ENCODE measurements at places on chromosomes 7 and 10.

DNA sequence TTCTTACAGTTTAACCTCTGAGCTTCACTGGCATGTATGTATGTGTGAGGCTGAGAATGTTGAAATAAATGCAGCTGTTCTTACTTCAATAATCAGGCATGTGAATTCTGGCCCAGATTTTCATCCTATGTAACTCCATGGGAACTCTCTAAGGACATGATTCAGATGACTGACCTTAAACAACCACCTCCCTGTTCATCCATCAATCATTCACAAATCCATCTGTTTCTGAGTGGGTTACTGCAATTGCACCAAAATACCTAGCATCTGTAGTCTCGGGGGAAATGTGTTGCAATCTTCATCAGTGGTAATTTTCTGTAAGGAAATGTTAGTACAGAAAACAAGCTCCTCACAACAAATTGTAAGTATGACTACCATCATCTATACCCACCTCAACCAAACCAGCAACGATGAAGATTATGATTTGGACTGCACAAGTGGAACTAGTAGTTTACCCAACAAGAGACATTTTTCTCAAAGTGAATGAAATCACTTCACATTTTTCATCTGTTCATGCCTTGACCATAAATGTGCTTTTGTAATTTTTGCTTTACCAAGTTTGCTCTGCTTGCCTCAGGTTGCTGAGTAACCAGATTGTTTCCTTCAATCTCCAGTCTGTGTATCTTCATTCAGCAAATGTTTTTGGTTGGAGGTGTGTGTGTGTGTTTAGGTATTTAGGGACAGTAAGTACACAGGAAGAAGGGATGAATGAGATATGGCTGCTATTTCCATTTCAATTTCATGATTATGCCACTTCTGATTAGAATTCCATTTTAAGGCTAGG is 65.7 kb upstream of the FZD8 start:
- no peak for DNase-seq

- DNase-seq: peak; percentile 83
Measured at GRCh38 chr10:3043512-3044368, 23.6 kb upstream of the PFKP start.

GRCh38 chr7:131893631-131894340 is 337.4 kb upstream of the PODXL start:
- no peak for DNase-seq

GRCh38 chr10:132855889-132856288 is 69.9 kb upstream of the NKX6-2 start:
- no peak for DNase-seq

- DNase-seq: peak; percentile 67
Measured at GRCh38 chr7:28957064-28957750, 923 bp downstream of the TRIL start.

GRCh38 chr7:134900166-134900982 is 85.9 kb upstream of the AGBL3 start:
- no peak for DNase-seq

GRCh38 chr10:69337296-69338132 is 59.2 kb downstream of the HK1 start:
- DNase-seq: peak; percentile 41

GRCh38 chr7:23468526-23469149 is 1.7 kb downstream of the IGF2BP3 start:
- DNase-seq: peak; percentile 68

GRCh38 chr10:47396311-47396717 is 12.2 kb upstream of the ZNF488 start:
- DNase-seq: no peak

GRCh38 chr10:4354382-4354812 is 471.6 kb upstream of the AKR1E2 start:
- no peak for DNase-seq

GRCh38 chr7:131633342-131633843 is 77.0 kb upstream of the PODXL start:
- no peak for DNase-seq

- DNase-seq: no peak
Measured at GRCh38 chr7:33201821-33202220, 72.5 kb downstream of the BBS9 start.

GRCh38 chr7:142177869-142178268 is 66.4 kb downstream of the MGAM2 start:
- DNase-seq: no peak

DNA sequence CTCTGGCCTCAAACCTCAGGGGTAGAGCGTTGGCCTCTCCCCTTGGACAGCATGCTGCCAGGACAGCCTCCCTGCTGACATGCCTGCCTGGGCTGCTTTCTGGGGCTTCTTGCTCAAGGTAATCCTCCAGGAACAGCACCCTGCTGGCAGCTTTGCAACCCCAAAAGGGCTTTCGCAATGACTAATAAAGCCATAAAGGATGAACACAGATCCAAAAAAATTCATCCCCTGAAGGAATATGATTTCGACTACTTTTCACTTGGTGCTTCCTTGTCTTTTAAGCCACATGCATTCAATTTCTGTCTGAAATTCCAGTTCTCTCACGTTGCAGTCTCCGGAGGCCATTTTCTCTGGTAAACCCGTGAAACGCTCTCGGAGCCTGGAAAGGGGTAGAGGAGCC is 15.1 kb upstream of the SH3PXD2A start:
- no peak for DNase-seq

DNA sequence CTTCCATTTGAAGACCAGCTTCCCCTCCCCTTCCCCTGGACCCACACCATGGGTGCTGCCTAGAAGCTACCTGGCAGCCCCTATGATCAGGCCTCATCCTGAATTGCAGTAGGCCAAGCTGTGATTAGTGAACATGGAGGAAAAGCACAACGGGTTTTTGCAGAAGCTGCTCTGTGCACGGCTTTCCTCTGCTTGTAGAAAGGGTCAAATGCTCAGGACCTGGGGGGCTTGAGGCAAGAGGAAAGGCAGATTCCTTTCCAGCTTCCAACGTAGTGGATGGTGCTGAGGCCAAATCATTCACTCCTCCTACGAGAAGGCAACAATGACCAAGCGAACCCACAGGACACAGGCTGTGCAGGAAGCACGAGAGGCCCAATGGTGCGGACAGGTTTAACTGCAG is 410.3 kb upstream of the SHH start:
- no peak for DNase-seq

- DNase-seq: no peak
Measured at GRCh38 chr7:134301592-134301991, 15.1 kb downstream of the SLC35B4 start.

- DNase-seq: no peak
Measured at GRCh38 chr10:126126866-126127265, 230.5 kb downstream of the FANK1 start.

- DNase-seq: no peak
Measured at GRCh38 chr10:88066876-88067275, 203.5 kb downstream of the PTEN start.

- DNase-seq: no peak
Measured at GRCh38 chr7:590731-591551, 71.3 kb upstream of the PDGFA start.

DNA sequence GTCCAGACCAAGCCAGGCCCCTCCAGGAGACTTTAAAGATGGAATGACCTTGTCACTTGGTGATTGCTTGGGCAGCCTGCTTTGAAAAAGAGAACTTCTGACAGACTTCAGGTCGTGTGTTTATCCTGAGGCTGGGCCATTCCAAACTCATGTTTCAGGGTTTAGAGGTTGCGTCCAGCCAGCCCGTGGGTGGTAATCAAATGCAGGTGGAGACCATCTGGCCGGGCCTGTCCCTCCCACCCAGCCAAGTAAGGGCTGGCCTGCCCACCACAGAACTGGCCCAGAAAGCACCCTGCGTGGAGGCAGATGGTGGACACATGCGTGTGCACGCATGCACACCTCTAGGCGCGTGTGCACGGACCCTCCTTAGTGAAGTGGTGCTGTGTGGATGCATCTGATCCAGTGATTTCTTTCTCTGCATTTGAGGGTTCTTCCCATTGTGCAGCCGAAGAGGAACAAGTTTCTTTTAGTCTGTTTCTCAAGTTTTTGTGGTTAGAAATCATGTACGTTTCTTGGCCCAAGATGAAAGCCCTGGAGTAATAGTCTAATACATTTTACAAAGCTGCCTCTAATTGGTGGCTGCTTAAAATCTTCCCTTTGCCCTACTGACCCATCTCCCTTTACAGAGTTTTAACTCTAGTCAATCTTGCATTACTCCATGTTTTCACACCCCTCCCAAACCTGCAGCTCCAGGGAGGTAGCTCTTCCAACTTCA is 43.0 kb downstream of the SUFU start:
- DNase-seq: peak; percentile 66

GRCh38 chr10:119701861-119702260 is 24.0 kb upstream of the INPP5F start:
- no peak for DNase-seq

- DNase-seq: no peak
Measured at GRCh38 chr7:36449685-36450084, 60.0 kb downstream of the ANLN start.

- DNase-seq: peak; percentile 88
Measured at GRCh38 chr10:33334805-33335550, 511 bp upstream of the NRP1 start.

DNA sequence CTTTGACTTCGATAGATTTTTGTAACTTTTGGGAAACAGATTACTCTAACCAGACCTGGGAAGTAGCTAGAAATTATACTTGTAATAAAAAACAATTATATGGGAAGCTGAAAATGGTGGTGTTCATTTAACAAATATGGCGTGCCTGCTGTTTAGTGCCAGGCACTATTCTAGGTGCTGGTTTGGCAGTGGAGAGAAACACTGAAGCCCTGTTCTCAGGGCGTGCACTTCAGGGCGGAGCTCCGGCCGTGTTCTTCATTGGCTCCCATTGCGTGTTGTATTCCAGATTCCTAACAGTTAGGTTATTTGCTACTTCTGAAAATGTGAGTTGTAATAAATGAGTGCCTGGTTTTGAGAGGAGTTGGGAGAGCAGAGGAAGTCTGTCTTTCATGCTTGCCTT is 38.6 kb downstream of the DNAJB6 start:
- no peak for DNase-seq

GRCh38 chr10:113557424-113557862 is 4.6 kb downstream of the HABP2 start:
- peak; percentile 60 for DNase-seq

- peak; percentile 75 for DNase-seq
Measured at GRCh38 chr10:70283445-70284399, at the start of gene NPFFR1. Gene NPFFR1 (minus strand): TSS chr10:70284004. CDS start chr10:70283676, 328 bp downstream.

GRCh38 chr10:95431900-95432342 is 129.2 kb downstream of the SORBS1 start:
- no peak for DNase-seq

Data from SK-N-SH (cell line).